ENCODE measurements at places on chromosomes 2 and 18.

- no peak for DNase-seq
Measured at GRCh38 chr2:230901006-230901405, 24.0 kb downstream of the GPR55 start.

DNA sequence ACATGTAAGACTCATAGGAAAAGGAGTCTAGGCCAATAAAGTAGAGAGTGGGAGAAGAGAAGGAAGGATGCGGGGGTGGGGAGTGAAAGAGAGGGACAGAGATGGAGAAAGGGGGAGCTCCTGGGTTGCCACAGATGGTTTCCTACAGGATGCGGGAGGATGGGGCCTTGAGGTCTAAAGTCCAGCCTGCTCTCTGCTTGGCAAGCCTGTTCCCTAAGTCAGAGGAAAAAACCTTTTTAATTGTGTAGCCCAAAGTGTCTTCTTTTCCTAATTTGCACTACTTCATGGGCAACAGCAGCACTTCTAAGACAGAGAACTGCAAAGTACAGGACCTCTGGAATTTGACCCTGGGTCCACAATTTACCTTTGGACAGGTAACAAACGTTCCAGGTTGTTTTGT lies 1.4 kb upstream of the FAM110C start:
- no peak for DNase-seq

DNA sequence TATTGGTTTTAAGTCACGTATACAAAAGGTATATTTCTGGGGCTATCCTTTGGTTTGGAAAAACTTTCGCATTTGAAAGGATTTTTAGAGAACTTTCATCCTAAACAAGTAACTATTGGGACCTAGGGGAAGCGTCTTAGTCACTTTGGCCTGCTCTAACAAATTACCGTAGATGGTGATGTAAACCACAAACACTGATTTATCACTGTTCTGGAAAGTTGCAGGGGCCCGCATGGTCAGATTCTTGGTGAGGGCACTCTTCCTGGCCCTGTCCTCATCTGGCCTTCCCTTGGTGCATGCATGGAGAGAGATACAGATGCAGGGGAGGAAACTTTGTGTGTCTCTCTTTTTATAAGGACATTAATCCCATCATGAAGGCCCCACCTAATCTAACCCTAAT lies 49.1 kb upstream of the ANKRD62 start:
- no peak for DNase-seq

DNA sequence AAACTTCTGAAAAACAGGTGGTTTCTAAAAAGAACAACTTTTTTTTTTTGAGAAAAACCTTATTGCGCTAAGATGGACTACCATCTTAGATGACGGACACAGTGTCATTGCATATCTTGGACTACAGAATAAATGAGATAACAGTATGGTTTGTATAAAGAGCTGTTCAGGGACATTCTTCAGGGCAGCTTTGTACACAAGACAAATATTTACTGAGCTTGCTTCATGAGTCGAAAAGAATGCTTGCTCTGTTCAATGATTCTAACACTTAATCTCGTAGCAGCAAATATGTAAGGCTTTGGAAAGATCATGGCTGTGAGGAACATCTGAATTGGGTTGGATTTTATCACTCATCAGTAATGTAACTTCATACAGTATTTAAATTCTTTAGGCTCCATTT lies 282.5 kb upstream of the CWC22 start:
- no peak for DNase-seq

- DNase-seq = no peak
Measured at GRCh38 chr2:184261818-184262217, 336.5 kb upstream of the ZNF804A start.

DNA sequence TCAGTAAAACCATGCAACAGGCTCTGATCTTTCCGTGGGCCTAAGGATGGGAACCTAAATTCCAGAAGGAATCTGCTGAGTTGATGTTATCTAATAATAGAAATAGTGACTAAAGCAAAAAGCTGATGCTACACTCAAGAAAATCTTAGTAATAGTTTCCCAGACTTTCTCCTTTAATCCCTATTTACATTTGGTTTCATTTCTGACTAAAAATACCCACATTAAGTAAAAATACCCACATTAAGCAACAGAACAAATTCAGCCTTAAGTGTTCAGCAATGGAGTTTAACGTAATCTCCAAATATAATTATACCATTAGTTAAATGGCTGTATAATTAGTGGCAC lies 50.3 kb downstream of the CCBE1 start:
- DNase-seq = no peak

GRCh38 chr2:3293221-3293620 lies 84.4 kb downstream of the EIPR1 start:
- no peak for DNase-seq

DNA sequence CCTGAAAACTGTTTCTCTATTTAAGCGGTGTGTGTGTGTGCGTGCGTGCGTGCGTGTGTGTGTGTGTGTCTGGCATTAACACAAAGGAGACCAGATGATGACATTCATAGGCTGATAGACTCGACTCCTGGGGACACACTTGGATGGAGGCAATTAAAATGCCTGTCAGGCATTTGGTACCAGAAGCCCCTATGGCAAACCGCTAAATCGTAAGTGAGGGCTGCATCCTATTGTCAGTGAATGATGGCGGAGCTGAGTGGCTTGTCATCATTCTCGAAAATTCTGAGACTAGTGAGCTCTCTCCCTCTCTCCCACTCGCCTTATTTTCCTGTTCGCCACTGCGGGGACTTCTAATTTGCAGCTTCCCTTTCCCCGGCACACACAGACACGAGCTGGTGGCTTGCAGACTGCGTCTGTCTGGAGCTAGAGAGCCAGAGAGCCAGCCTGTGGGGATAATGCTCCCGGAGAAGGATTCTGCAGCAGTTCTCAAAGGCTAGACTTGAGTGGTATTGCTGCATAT lies 155.4 kb downstream of the MAP2 start:
- DNase-seq = peak; percentile 89

DNA sequence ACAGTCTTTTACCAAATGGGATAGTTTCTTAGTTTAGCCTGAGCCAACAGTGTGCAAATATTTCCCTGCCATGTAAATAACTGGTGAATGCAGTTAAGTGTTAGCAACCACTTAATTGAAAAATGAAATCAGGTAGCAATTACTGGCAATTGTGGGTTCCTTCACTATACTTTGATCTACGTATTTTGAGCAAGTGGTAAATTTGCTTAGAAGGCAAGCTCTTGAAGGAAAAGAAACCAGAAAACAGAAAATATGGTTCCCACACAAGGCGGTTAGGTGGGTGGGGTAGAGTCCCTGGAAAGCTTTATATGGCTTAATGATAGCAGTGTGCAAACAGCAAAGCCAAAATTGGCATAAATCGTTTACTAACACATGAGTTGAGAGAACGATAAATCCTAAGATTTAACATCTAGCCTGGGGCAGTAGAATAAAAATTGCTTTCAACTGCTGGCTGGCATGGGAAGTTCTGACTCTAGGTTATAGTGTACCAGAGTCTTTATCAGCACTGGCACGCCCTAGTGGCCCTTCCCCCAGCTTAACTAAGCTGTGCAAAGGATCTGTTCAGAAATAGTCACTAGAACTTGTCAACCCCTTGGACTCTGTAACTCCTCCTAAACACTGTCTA lies 17.0 kb downstream of the SLC9A2 start:
- DNase-seq = no peak

GRCh38 chr2:149112713-149113112 lies 74.2 kb downstream of the LYPD6B start:
- no peak for DNase-seq

DNA sequence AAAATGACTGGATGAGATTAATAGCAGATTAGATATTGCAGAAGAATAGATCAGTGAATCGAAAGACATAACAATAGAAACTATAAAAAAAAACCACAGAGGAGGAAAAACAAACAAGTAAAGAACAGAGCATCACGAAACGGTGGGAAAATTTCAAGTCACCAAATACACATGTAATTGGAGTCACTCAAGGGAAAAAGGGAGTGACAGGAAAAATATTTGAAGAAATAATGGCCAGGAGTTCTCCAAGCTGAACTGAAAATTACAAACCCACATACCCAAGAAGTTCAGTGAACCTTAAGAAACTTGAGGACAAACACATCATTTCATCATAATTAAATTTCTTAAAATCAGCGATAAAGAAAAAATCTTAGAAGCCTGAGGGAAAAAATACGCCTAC lies 11.0 kb upstream of the IL1R1 start:
- DNase-seq = no peak

GRCh38 chr18:78973357-78974083 lies 6.1 kb upstream of the SALL3 start:
- no peak for DNase-seq

DNA sequence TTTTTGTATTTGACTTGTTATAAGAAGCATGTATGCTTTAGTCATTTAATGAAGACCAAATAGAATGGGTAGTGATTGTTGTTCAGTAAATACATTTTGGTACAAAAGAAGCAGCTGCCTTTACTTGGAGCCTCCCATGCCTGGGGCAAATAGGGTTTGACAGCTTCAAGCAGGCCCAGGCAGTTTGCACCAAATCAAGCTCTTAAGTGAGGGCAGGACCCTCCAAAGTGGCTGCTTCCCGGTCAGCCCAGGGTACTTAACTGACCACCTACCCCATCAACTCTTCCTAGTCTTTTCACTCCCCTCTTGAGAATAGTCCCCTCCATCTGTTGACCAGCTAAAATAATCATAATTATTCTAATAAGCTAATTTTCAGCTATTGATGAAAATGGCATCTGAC lies 5.2 kb downstream of the MAPRE3 start:
- no peak for DNase-seq

GRCh38 chr2:84879584-84880394 lies 1.1 kb downstream of the TRABD2A start:
- peak; percentile 17 for DNase-seq

GRCh38 chr2:42238644-42239288 lies 69.6 kb downstream of the EML4 start:
- DNase-seq = peak; percentile 80

DNA sequence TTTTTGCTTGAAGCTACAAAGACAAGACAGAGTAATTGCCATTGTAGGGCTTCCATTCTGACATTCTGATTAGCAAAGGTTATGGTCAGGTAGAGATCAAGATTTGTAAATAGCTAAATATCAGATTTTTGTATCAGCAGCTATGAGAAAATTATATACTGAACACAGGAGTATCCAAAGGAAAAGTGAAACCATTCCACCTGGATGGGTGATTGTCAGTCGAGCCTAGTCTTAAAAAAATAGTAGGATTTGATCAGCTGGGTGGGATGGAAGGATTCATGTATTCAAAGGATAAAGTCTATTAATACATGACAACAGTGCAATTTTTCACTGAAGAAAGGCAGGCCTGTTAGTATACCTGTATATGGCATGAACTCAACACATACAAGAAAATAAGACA lies 222.7 kb downstream of the GCA start:
- DNase-seq = no peak

GRCh38 chr2:135124924-135125886 lies 73.1 kb downstream of the RAB3GAP1 start:
- DNase-seq = no peak

DNA sequence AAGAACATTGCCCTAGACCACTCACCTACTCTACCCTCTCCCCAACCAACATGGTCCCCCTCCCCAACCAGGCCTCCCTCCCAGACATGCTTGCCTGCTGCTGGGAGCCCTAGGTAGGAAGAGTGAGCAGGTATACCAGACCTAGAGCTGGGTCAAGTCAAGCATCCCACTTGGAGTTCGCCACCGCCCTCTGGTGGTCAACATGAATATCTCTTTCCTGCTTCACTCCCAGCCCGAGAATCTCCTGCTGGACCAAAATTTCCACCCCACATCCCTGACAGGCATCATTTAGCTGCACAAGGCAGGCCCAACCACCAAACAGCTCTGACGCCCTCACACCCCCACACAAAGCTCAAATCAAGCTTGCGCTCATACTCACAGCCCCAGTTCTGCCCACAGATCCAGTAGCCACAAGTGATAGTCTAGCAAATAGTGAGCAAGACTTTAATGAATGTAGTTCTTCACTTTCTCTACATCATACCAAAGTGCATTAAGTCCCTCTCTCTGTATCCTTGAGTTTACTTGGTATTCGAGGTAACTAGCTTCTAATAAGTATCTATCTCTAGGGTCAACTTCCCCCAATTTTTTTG lies 116.0 kb downstream of the TNS1 start:
- DNase-seq = peak; percentile 80

GRCh38 chr2:186648130-186648529 lies 45.7 kb upstream of the FAM171B start:
- DNase-seq = no peak

DNA sequence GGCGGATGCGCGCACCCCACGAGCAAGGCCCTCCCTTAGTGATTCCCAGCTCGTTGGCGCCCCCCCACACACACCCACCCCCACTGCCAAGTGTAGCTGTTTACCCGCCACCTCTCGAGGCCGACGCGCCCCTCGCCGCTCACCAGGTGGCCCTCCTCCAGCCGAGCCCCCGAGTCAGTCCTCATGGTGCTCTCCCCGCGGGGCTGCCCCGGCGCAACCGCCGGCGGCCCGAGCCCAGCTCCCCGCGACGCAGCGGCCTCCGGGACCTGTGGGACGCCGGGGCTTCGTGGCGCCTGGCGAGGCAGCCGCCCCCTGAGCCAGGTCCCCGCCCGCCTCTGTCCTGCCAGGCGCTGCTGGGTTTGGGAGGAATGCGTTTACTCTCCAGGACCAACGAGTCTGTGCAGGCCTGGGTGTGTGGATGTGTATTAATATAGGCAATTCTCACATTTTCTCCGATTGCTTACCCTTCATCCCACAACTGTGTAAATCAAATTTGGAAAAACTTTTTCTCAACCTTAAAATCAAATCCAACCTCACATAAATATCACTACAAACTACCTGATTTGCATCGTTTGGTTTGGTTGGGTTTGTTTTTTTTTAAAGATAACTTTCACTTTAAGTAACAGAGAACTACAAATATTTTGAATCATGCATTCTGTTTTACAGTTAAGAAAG lies at the start of gene TMEM237:
Gene TMEM237 (minus strand): TSS at position 288 of the 675 bp plus-strand sequence. CDS start 103 bp downstream, at position 185.
- peak; percentile 84 for DNase-seq

DNA sequence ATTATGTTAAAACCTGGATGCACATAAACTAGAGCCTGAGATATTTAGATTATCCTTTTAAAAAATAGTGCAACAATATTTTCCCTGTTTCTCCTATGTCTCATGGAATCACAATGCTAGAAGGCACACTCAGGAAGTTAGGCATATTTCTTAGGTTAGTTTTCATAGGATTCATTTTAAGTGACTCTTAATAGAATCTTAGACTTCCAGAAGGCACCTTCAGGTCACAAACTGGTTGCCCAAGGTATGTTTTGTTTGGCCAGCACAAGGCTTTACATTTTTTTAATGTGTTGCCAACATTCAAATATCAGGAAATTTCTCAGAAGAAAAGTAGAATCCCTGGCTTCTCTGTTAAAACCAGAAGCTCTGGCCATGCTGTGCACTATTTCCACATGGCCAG lies 129.3 kb downstream of the LNPK start:
- DNase-seq = no peak

DNA sequence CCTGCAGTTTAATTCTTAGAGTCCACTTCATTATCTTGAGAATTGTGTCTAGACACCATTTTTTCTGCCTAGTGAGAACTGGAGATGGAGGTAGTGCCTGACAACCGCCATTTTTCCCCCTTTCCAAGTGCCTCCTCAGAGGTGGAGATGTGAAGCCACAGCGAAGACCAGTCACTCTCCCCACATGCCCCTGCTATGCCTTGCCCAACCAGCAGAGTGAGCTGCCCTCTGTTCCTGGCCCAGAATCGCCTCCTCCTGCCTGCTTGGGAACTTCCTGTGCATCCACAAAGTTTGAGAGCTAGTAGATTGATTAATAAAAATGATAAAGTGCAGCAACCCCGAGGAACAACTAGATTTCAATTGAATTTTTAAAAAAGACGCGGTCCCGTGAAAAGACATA lies 123.3 kb downstream of the CLIP4 start:
- DNase-seq = peak; percentile 76

Measured in NCI-H82 (cell line).